Neural crest cell (in vitro differentiated cells): ENCODE measurements at places on chromosomes 12 and 14. TPM values are rescaled to one million over a fixed set of nuclear protein-coding genes. Genes with fewer than 3 reads are reported as not detected.

- peaks cover 29% of the 10 kb centered on the region for H3K27me3 ChIP-seq
- no peak overlapping the region for H3K27ac ChIP-seq
- DNase-seq: no peak
- H3K36me3 ChIP-seq: no peaks in the 10 kb centered on the region
Observed at GRCh38 chr12:52630008-52630500, 11.7 kb upstream of the KRT73 start.

DNA sequence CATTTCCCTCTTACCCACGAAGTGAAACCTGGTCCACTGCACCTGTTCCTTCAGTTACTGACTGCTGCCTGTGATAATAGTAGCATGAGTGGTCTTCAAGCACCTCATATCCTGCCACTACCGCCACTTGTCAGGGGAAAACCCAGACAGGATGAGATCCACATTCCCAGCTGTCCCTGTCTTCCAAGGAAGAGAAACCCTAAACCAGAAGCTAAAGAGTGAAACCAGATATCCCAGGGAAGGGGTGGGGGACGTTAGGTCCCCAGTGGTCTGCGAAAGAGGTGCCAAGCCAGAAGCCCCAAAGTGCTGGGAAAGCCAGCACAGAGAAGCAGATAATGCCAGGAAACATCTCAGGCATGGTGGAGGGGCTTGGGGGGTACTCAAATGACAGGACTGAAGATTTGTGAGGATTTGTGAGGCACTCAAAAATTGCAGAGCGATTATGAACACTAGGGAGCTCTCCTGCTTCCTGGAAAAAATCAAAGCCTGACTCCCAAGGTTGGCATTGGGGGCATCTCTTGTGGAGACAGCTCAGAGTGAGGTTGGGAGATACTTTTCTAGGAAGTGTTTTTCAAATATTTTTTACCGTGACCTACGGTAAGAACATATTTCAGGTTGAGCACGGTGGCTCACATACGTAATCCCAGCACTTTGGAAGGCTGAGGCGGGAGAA lies 77.9 kb downstream of the TMEM30B start:
- H3K36me3 ChIP-seq: no peaks in the 10 kb centered on the region
- H3K27ac ChIP-seq: no peak overlapping the region
- peaks cover 8% of the 10 kb centered on the region for H3K27me3 ChIP-seq
- H3K4me3 ChIP-seq: no peak overlapping the region
- H3K4me1 ChIP-seq: no peaks in the 10 kb centered on the region

ZDHHC22 gene
- total RNA-seq: 5.6 and 5.9 TPM in 2 replicates

DNA sequence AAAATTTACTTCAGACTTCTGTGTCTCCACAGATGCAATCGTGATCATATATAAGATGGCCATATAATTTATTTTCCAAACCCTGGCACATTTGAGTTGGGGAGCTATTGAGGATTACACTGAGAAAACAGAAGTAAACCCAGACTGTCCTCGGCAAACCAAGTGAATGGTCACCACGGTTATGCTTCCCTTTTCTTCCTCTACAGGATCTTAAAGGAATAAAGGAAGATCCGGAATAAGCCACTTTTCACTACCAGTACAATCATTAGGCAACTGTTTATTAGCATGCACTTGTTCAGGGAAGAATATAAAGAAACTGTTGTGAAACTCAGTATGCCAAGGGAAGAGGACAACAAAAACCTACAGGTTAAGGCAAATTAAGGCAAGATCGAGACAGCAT lies 27.6 kb downstream of the SBNO1 start:
- no peaks in the 10 kb centered on the region for H3K4me1 ChIP-seq
- peaks cover 7% of the 10 kb centered on the region for H3K36me3 ChIP-seq
- H3K27ac ChIP-seq: no peak overlapping the region
- no peaks in the 10 kb centered on the region for H3K27me3 ChIP-seq
- no peak overlapping the region for H3K4me3 ChIP-seq

GRCh38 chr14:106605548-106606448 lies 1079.4 kb downstream of the TMEM121 start:
- H3K4me1 ChIP-seq: no peaks in the 10 kb centered on the region
- H3K36me3 ChIP-seq: peaks cover 8% of the 10 kb centered on the region
- no peak for DNase-seq
- H3K27me3 ChIP-seq: no peaks in the 10 kb centered on the region
- no peak overlapping the region for H3K27ac ChIP-seq
- H3K4me3 ChIP-seq: no peak overlapping the region

GLT8D2 gene
- 1.5 and 1.9 TPM in 2 replicates for total RNA-seq

GPR135 gene
- total RNA-seq: 3.3 and 3.5 TPM in 2 replicates

PROX2 gene
- not detected in 2 replicates for total RNA-seq

GRCh38 chr12:22467190-22467589 lies 77.2 kb downstream of the C2CD5 start:
- DNase-seq: no peak

- H3K36me3 ChIP-seq: no peaks in the 10 kb centered on the region
- H3K4me1 ChIP-seq: peaks cover 12% of the 10 kb centered on the region
- no peak overlapping the region for H3K27ac ChIP-seq
- no peak for DNase-seq
- H3K4me3 ChIP-seq: no peak overlapping the region
Observed at GRCh38 chr14:104343690-104344640, 205.6 kb downstream of the KIF26A start.

DNA sequence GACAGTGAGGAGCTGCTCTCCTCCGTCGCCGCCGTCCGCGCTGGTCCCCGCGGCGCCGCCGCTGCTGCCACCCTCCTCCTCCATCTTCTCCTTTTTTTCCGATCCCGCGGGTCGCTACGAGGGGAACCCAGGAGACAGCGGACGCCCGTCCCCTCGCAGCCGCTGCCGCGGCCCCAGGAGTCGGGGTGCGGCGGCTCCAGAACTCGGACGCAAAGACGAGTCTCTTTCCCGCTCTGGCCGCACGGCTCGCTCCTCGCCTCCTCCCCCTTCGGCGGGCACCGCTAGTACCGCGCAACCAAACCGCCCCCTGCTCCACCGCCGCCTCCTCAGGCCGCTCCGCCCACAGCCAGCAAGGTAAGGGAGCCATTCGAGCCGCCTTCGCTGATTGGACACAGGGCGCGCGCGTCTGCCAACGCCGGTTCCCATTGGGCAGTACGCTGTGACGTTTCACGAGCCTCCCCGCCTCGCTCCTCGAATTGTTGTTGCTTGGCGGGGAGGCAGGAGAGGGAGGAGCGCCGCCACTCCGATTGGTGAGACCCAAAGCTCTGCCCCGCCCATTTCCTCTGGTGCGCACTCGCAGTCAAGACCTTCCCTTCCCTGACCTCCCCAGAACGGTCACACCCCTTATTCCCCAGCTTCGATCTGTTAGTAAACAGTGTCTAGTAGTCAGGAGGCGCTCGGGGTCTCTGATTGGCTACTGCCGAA lies at the start of gene RPS6KA5:
RPS6KA5 (minus strand) TSS at position 291 of the 705 bp plus-strand sequence; CDS start at position 84, 207 bp downstream.
- H3K36me3 ChIP-seq: no peaks in the 10 kb centered on the region
- peaks cover 7% of the 10 kb centered on the region for H3K4me1 ChIP-seq
- H3K27ac ChIP-seq: no peak within 1 kb of the TSS
- peak; percentile 96 for DNase-seq
- H3K4me3 ChIP-seq: peak within 1 kb of the TSS; percentile 82

SMCO2 gene
- not detected in 2 replicates for total RNA-seq

- H3K36me3 ChIP-seq: peaks cover 14% of the 10 kb centered on the region
- DNase-seq: no peak
- H3K4me1 ChIP-seq: no peaks in the 10 kb centered on the region
- H3K27me3 ChIP-seq: no peaks in the 10 kb centered on the region
- H3K4me3 ChIP-seq: no peak overlapping the region
Observed at GRCh38 chr12:94972795-94973194, 30.7 kb downstream of the NDUFA12 start.

DNA sequence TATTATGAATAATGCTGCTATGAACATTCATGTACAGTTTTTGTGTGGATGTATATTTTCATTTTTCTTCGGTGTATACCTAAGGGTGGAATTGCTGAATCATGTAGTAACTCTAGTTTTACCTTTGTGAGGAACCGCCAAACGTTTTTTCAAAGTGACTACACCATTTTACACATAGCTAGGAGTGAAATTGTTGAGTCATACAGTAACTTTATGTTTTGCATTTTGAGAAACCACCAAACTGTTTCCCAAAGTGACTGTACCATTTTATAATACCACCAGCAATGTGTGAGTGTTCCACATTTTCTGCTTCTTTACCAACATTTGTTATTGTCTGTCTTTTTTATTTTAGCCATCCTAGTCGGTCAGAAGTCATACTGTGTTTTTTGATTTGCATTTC lies 3.1 kb upstream of the TPH2 start:
- peaks cover 48% of the 10 kb centered on the region for H3K27me3 ChIP-seq
- H3K36me3 ChIP-seq: no peaks in the 10 kb centered on the region
- no peak for DNase-seq
- H3K4me1 ChIP-seq: no peaks in the 10 kb centered on the region
- H3K27ac ChIP-seq: no peak overlapping the region

OAS2 gene
- not detected in 2 replicates for total RNA-seq

TAS2R7 gene
- total RNA-seq: 0.21 TPM in 1 of 2 replicates, not detected in the other

GRCh38 chr12:3673981-3674708 lies 78.8 kb downstream of the CRACR2A start:
- H3K4me1 ChIP-seq: no peaks in the 10 kb centered on the region
- no peak overlapping the region for H3K4me3 ChIP-seq
- no peak for DNase-seq
- no peaks in the 10 kb centered on the region for H3K36me3 ChIP-seq
- H3K27ac ChIP-seq: no peak overlapping the region

- peak overlapping the region; percentile 67 for H3K27ac ChIP-seq
- H3K36me3 ChIP-seq: peaks cover 3% of the 10 kb centered on the region
- no peaks in the 10 kb centered on the region for H3K27me3 ChIP-seq
- no peak for DNase-seq
- no peak overlapping the region for H3K4me3 ChIP-seq
- no peaks in the 10 kb centered on the region for H3K4me1 ChIP-seq
Observed at GRCh38 chr14:64778104-64778754, 74.0 kb downstream of the PLEKHG3 start.

DNA sequence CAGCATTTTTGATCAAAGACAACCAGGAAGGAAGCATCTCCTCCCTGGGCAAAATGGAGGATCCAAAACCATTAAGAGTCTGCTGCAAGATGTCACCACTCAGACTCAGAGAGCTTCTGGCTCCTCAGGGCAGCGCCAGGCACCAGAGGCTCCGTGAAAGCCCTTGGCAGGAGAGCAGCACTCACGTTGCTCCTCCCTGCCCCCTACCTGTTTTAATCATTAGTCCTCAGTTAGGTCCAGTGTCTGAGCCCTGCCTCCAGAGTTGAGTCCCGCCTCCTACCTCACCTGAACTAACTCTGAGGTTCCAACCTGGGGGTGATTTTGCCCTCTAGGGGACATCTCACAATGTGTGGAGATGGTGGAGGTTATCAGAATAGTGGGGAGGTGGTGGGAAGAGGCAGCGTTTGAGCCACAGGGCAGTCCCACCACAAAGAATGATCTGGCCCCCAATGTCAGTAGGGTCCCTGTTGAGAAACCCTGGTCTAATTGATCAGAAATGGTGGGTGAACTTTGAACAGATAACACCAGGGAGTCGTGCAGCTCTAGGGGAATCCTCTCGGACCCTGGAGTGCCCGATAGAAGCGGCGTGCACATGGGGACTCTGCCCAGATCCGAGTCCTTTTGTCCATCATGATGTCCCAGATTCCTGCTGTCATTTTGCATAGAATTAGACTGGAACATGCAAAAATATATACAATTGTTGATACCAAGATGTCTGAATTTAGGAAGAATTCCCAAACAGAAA lies 156.7 kb upstream of the DIO3 start:
- peaks cover 16% of the 10 kb centered on the region for H3K4me1 ChIP-seq
- no peaks in the 10 kb centered on the region for H3K36me3 ChIP-seq
- no peak overlapping the region for H3K27ac ChIP-seq
- H3K27me3 ChIP-seq: no peaks in the 10 kb centered on the region

GRCh38 chr12:107590814-107591375 lies 94.7 kb upstream of the PWP1 start:
- no peak overlapping the region for H3K4me3 ChIP-seq
- H3K4me1 ChIP-seq: no peaks in the 10 kb centered on the region
- no peak for DNase-seq
- H3K27ac ChIP-seq: no peak overlapping the region
- peaks cover 1% of the 10 kb centered on the region for H3K27me3 ChIP-seq

DNA sequence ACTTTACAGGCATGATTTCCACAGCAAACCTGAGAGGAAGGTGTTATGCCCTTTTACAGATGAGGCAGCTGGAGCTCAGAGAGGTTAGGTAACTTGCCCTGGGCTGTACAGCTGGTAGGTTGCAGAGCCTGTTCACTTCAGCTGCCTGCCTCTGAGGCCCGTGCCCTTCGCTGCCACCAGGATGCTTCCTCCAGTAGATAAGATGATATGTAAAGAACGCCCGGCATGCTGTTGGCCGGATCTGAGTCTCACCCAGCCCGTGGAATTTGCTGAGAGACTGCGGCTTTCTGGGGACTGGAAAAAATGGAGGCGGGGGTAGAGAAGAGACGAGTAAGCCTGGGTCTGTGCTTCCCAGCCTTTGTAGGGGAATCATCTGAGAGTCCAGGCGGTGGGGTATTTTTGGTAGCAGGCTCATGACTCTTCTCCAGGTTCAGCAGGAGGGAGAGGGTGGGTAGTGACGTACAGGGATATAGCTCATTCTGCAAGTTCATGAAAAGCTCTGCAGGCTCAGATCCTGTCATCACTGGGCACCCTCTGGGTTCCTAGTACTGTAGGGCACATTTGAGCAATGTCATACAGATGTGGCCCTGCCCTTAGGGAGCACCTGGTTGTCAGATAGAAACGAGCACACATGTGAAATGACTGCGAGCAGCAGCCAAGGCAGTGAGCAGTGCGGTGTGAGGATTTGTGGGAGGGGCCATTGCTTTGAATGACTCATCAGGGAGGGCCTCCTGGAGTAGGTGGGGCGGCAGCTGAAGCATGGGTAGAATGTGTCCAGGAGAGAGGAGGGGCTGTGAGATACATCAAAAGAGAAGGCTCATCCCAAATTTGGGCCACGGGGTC lies 159.4 kb downstream of the TSPAN9 start:
- DNase-seq: no peak
- peaks cover 25% of the 10 kb centered on the region for H3K4me1 ChIP-seq
- H3K27ac ChIP-seq: peak overlapping the region; percentile 32
- H3K27me3 ChIP-seq: no peaks in the 10 kb centered on the region

- no peak overlapping the region for H3K4me3 ChIP-seq
- no peaks in the 10 kb centered on the region for H3K36me3 ChIP-seq
- peak overlapping the region; percentile 2 for H3K27ac ChIP-seq
- peaks cover 8% of the 10 kb centered on the region for H3K4me1 ChIP-seq
- DNase-seq: no peak
Observed at GRCh38 chr14:32657081-32657480, 281.6 kb upstream of the NPAS3 start.

DNA sequence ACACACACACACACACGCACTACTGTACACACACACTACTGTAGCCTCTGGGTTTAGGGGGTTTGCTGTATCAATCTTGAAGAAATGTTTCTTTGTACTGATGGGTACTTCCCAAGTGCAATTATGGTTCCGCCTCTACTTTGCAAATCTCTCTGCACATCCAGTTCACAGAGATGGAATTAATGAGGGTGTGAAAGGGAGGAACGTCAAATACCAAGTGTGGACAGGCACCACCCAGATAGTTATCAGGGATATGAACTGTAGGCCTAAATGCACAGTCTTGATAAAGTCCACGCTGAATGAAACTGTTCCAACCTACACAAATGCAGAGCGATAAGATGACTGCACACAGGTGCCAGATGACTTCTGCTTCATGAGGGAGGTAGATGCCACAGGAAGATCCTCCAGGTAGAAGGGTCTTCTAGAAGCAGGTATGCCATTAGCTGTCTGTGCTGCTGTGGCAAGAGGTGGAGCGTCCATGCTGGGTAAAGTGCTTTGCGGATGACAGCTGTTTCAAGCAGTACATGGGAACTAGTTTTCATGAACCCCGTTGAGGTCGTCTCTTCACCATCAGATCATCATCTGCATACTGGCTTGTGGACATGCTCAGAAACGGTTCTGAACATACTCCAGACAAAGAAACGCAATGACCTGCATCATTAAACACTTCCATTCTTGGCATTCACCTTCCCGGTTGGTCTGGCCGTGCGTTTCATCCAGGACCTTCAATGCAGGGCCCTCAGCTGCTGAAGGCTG lies 314.3 kb upstream of the RTL1 start:
- no peaks in the 10 kb centered on the region for H3K27me3 ChIP-seq
- H3K4me3 ChIP-seq: no peak overlapping the region
- no peak for DNase-seq
- H3K27ac ChIP-seq: no peak overlapping the region
